Bone marrow (tissue), 2 donors: ENCODE measurements at places on chromosomes 2 and 18.

GRCh38 chr18:6521803-6522418 is 107.2 kb upstream of the L3MBTL4 start:
- DNase-seq, result no peak

- no peak for DNase-seq
Measured at GRCh38 chr2:154700136-154700535, 1.6 kb downstream of the KCNJ3 start.

- no peak for DNase-seq
Measured at GRCh38 chr2:75555701-75556100, 5.0 kb downstream of the EVA1A start.

GRCh38 chr18:60865801-60866200 is 467.4 kb upstream of the CDH20 start:
- DNase-seq, result no peak

DNA sequence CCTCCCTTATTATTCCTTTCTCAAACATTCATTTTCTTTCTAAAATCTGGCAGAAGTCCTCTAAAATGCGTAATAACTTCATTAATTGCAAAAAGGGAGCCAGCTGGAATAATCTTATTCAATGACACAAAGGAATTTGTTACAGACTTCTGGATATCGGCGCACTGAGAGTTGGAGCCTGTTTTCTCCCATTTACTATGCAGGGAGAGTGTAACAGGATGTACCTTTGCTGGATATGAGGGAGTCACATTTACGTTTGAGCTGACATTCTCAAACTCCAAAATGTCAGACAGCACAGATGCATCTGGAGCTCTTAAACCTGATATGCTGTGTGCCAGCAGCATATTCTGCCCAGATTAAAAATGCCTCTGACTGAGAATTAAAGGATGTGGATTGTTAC is 275.3 kb downstream of the TMX3 start:
- DNase-seq, result no peak

DNA sequence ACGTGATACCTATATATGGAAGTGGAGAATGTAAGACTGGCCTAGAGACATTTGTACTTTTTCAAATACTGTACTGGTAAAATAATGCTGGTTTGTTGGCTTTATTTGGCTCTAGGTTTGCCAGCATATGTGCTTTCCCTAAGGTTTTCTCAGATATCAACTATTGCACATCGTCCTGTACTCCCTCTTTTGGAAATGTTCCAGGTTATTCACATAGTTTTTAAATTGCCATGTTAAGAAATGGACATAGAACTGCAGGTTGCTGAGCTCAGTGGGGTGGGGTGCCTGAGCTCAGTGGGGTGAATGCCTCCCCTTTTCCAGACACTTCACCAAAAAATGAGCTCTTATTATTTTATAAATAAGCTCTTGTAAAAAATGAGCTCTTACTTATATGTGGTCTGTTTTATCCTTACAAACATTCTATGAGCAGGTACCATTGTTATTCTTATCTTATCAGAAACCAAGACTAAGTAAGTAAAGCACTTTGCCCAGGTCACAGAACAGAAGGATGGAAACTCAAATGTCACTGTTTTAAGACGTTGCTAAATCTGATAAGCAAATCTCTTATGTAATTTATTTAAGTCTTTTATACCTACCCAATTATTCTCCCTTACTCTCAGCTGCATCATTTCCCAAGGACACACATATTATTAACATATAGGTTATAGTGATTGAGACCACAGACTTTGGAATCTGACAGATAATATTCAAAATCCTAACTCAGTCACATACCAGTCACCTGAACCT is 99.0 kb downstream of the CPS1 start:
- no peak for DNase-seq

DNA sequence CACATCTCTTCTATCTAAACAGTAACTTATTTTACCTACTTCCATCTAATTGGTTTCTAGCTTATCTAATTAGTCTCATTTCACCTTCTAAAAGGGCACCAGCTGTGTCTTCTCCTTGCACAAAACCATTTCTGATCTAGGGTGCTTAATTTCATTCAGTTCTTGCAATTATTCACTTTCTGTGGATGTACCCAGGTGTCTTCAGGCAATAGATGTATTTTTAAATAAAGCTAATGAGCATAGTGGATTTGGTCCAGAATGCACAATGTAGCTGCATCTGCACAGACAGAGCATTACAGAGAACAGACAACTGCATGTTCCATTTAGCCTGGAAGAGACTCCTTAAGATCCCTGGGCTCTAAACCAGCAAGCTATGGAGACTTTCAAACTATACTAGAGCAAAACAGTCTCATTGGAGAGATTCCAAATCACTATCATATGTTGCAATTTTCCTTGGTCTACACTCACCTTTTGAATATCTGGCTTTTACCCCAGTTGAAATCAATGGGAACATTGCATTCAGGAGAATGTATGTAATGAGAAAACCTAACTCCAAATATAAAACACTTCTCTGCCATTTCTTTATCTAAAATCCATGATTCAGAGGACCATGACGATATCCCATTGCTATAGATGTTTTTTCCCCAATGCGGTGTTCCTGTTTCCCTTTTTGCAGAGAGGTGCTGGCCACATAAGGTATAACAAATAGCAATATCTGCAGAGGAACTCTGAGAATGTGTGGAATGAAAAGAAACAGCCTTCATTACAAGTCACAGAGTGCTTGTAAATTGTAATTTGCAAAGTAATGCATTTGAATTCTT is 3.5 kb upstream of the RFX8 start:
- no peak for DNase-seq

DNA sequence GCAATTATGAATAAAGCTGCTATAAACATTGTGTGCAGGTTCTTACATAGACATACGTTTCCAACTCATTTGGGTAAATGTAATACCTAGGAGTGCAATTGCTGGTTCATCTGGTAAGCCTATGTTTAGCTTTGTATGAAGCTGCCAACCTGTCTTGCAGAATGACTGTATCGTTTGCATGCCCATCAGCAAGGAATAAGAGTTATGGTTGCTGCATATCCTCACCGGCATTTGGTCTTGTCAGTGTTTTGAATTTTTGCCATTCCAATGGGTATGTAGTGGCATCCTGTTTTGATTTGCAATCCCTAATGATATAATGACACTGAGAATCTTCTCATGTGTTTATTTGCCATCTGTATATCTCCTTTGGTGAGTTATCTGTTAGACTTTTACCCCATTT is 20.7 kb downstream of the CCDC150 start:
- DNase-seq, result no peak

DNA sequence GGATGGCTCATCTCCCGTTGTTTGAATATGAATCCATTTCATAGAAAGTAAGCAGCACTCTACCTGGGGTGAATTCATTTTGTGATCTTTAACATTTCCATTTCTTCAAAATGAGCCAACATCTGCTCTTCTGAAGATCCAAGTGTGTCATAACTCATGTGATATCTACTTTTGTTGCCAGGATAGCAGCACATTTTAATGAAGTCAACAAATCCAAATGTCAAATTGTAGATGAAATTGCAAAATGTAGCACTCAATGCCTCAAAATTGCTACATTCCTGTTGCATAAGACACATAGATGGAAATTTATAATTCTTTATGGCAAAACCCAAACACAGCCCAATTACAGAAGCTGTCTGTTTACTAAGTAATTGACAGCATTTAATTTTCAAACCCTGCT is 360.7 kb downstream of the TMX3 start:
- DNase-seq, result no peak

DNA sequence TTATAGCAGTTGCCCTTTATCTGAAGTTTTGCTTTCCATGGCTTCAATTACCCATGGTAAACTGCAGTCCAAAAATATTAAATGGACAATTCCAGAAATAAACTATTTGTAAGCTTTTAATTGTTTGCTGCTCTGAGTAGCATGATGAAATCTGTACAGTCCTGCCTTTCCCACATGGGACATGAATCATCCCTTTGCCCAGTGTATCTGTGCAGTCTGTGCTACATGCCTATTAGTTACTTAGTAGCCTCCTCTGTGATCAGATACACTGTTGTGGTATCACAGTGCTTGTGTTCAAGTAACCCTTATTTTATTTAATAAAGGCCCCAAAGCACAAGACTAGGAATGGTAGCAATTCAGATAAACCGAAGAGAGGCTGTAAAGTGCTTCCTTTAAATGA is 810.6 kb upstream of the PIK3C3 start:
- DNase-seq, result no peak

GRCh38 chr2:25165992-25166875 is 2.1 kb downstream of the POMC start:
- DNase-seq, result no peak
